ENCODE measurements at places on chromosomes 6 and 20.

- no peak for DNase-seq
Observed at GRCh38 chr6:110468731-110469130, 7.7 kb downstream of the SLC22A16 start.

DNA sequence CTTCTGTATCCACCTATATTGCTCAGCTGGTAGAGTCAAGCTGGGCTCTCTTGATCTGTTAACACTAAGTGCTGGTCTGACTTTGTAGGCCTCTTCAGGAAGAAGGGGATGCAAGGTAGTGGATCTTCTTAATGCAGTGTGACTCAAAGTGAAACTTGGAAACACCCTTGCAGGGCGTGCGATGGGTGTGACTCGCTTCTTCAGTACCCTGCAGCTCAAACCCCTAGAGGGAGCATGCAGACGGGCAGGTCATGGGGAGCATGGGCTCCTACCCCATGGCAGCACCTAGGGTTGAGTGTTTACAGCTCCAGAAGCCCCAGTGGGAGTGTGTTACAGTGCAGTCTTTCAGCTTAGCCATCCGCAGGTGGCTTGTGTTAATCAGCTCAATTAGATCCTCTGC is 757 bp upstream of the SAMD3 start:
- no peak for DNase-seq

- no peak for DNase-seq
Observed at GRCh38 chr6:57256541-57256940, 34.4 kb upstream of the RAB23 start.

DNA sequence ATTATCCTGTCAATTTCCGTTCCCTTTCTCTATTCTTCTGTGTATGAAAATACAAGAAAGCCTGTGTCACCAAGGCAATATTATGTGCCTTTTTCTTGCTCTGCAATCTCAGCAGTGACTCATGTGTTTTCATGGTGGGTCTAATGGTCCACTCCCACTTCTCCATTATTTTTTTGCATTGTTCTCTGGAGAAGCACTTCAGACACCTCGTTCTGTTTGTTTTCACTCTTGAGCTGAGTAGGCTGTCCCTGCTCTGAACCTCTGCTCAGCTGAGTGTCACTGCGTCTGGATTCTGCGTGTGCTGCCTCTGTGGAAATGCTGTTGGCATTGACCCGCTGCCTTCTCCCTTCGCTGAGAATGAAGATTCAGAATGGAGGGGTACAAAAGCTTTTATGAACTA is 230.6 kb downstream of the TMEM242 start:
- peak; percentile 64 for DNase-seq

GRCh38 chr20:33936656-33937055 is 57.1 kb upstream of the RALY start:
- DNase-seq: no peak

- DNase-seq: no peak
Observed at GRCh38 chr20:62461157-62461556, 14.6 kb downstream of the GATA5 start.

DNA sequence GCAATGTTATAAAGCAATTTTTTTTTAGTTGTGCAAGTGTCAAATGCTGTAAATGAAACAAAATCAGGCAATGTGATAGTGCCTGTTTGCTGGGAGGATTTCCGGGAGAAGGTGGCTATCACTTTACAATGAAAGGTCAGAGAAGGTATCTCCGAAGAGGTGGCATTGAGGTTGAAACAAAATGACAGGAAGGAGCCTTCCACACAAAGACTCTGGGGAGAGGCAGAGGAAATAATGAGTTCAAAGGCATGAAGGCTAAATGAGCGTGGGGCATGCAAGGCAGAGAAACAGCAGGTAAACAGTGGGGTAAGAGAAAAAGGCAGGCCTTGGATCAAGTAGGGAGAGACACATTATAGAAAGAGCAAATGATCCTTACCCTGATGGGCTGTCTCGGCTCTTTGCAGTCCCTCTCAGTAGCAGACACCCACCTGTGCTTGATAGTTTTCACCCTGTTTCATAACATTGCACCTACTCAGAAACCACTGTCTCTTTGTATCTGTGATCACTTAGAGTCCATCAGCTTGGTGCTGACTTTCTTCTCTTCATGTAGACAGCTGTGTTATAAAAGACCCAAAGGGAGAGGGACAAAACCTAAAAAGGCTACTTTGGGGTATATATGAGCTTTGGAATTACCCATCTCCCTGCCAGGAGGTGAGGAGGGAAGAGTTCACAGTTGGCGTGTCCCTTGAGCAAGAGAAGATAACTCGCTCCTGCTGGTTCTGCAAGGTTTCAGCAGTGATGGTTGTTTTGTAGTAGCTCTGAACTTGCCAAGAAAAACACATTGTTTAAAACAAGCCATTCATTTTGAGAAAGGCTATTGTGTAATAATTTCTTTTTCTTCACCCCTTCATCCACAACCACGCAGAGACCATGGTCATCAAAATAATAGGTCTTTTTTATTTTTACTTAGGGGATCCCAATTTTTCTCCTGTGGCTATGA is 22.3 kb downstream of the NRN1 start:
- DNase-seq: no peak

All from pulmonary artery endothelial cell (primary cell).